Stimulated activated CD4-positive, alpha-beta T cell treated with anti-CD3 and anti-CD28 coated beads, TNF-alpha, amount 100 ng/mL, for 1 hour (primary cell): ENCODE measurements at places on chromosomes 11 and 22.

DNA sequence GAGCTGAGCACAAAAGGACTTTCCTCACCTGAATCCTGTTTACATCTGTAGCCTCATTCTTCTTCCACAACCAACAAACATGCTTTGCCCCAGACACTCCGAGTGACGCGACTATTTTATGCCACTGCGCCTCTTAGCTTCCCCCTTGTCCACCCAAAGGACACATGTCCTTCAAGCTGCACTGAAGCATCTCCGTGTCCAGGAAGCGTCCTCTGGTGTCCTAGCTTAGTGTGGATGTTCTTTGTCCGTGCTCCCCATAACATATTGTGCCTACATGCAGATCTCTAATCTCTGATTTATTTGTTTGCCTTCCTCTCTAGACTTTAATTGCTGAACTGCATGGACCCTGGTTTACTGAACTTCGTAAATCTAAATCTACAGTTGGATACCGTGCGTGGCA is 20.1 kb upstream of the CECR2 start:
- DNase-seq: no peak

GRCh38 chr11:29093416-29094120 is 923.3 kb downstream of the KCNA4 start:
- DNase-seq: no peak

- DNase-seq: no peak
Observed at GRCh38 chr11:45832811-45833441, 14.3 kb upstream of the CRY2 start.

DNA sequence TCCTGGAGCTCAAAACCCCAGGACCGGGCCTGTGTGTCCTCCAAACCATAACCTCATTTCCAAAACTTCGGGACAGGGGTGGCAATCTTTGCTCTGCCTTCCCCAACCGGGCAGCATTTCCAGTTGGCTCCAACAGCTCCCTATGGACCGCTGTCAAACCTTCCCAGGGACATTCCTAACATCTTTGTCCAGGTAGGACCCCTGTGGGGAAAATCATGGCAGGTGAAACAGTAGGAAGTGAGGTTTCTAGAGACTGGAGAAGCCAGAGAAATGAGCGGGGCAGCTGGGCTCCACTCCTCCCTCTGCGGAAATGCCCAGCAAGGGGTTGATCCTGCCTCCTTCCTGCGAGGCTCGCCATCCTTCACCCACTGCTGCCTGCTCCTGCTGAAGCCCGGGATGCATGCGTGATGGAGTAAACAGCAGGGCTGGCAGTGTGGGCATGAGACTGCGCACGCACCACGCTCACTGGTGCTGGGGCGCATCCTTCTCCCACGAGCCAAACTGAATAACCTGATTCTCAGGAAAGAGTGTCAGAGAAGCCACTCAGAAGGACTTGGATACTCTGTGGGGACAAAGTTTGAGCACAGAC is 136.4 kb downstream of the BUD13 start:
- DNase-seq: no peak
